Effector CD8-positive, alpha-beta T cell (primary cell): ENCODE measurements at places on chromosomes 11 and 22.

- DNase-seq = no peak
Observed at GRCh38 chr11:10797531-10797930, 11.2 kb downstream of the EIF4G2 start.

DNA sequence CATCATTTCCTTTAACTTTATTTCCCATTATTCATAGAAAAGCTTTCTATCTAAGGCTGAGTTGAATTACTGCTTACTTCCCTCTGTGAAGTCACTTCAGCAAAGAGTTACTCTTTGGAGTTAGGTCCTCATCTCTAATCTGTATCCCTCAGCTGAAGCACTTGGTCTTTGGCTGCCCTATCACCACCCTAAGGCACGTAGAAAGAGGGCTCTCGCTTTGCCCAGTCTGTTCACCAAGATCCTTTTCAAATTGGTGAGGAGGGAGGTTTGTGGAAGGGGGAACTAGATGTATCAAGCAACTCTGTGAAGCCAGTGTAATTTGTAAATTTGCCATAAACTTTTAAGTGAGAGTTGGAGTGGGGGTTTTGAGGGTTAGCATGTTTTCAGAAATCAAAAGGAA, 43.4 kb downstream of the PAX6 start:
- no peak for DNase-seq

DNA sequence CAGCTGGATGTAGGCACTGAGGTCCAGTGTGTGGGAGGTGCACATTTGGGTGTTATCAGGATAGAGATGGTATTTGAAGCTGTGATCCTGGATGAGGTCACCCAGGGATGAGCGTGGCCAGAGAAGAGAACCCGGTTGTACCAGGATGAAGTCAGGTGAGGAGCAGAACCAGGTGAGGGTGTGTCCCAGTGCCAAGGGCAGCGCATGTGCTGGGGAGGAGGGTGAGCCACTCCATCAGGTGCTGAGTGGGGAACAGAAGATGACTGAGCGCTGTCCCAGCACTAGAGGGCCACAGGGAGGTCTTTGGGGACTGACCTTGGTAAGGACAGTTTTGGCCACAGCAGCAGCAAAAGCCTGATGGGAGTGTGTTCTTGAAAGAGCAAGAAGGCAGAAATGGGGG, 2.7 kb downstream of the ARL2 start:
- DNase-seq = no peak

- no peak for DNase-seq
Observed at GRCh38 chr11:45922425-45923082, at the start of gene LARGE2. LARGE2 (plus strand) TSS chr11:45922656; CDS start chr11:45922883, 227 bp downstream.

DNA sequence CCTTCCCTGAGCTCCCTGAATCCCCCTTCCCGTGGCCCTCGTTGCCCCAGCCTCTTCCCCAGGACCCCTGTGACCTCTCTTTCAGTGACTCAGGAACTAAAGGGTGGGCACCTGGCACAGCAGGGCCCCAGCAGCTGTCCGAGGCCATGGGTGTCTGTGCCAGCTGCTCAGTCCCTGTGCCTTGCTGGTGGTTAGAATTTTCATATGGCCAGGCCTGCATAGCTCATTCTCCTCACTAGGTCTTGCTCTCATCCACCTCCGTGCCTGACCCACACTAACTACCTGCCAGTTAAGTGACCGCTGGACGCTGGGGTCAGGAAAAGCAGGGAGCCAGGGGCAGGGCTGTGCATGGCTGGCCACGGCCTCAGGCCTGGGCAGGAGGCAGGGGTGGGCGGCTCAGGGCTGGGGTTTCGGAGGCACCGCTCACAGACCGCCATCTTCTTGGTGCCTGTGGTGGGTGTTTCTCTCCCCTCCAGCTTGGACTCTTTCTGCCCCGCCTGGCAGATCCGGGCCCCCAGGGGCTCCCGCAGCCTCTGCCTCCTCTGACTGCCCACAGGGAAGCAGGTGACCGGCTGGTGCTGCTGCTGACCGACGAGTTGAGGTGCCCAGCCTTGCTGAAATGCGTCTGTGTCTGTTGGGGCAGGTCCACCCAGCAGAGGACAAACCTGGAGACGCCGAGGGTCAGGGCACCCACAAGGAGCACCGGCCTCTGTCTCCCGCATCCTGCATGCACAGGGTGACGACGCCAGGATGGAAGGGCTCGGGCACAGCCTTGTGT, 20.3 kb downstream of the MRGPRD start:
- no peak for DNase-seq

DNA sequence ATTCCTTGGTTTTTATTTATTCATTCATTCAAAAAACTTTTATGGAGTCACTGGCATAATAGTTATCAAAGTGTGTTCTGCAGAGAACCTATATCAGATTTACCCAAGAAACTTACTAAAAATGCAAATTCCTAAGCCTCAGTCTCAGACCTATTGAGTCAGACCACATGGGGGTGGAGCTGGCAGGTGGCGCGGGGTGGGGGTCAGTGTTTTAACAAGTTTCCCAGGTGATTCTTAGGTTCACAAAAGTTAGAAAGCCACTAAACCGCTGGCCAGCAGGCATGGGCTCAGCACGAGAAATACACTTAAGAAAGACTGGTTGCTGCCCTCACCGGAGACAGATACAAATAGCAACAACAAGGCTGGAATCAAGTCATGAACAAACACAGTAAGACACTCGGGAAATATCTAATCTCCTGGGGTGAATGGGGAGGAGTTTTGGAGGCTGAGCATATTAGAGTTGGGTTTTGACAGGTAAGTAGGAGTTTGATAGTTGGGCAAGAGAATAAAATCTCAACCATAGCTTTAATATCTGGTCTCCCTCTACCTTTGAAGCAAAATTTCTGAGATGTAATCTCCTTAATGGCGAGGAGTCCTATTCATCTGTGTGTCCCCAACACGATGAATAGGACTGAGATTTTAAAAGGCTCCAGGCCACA, 167.5 kb upstream of the NECTIN1 start:
- no peak for DNase-seq
